ENCODE measurements at places on chromosomes 5 and 9. TPM values are rescaled to one million over a fixed set of nuclear protein-coding genes. Genes with fewer than 3 reads are reported as not detected.

DNA sequence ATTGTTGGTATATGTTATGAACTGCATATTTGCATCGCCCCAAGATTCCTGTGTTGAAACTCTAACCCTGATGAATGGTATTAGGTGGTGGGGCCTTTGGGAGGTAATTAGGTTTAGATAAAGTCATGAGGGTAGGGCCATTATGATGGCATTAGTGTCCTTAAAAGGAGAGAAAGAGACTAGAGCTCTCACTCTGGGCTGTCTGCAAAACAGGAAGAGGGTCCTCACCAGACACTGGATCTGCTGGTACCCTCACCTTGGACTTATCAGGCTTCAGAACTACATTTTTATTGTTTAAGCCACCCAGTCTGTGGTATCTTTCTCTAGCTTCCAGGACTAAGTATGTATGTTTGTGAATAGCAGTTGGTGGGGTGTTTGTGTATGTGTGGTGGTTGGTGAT, 68.9 kb downstream of the MACIR start:
- DNase-seq: no peak

- no peak for DNase-seq
Measured at GRCh38 chr5:138775034-138775433, 21.8 kb downstream of the CTNNA1 start.

Gene IL6ST
- 137 TPM for total RNA-seq

Gene CNTRL
- 12.8 TPM for total RNA-seq

Gene MYOZ3
- under 0.01 TPM for total RNA-seq

All from LHCN-M2 (cell line).